ENCODE measurements at places on chromosomes 2 and 18.

DNA sequence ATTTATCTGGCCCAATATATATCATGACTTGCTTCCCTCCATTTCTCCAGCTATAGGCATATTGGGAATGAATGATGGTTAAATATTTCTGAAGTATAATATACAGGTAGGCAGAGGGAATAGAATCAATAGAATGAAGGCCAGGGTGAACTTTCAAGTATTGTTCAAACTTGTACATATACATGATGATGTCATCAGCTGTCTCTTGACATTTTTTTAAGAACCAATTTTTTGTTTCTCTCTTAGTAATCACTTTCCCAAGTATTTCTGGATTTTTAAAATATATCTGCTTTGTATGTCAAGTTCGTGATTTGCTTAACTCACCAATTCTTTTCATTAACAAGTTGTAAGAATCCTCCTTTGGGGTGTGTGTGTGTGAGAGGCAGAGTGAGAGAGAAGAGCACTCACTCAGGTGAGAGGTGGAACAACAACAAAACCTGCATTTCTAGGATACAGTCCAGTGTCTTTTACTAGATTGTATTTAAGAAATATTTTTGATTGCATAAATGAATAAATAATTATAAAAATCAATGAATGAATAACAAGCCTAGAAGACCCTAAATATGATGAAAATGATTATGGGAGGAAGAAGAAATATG, 1239.1 kb downstream of the LRP1B start:
- no peak for DNase-seq

DNA sequence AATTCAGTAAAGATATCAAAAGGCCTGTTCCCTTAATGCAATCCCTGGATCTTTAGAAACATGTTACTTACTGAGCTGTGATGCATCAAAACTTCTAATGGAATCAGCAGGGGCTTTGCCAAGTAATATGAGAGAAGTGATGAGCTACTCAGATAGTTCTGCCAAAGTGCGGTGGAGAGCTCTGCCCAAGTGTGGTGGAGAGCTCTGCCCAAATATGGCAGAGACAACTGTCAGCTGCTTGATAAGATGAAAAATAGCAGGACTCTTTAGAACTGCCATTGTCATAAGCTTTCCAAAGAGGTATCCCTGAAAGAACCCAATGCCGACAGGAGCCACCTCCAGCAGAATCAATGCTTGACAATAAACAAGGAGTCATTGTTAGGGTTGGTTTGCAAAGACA, 167.9 kb upstream of the SLC39A10 start:
- DNase-seq: peak; percentile 31

GRCh38 chr2:239291475-239292350, 109.1 kb downstream of the HDAC4 start:
- no peak for DNase-seq

- peak; percentile 40 for DNase-seq
Observed at GRCh38 chr2:233938676-233939370, 21.6 kb downstream of the TRPM8 start.

GRCh38 chr2:127196998-127197397, 23.1 kb downstream of the CYP27C1 start:
- no peak for DNase-seq

GRCh38 chr18:49610022-49610445, 48.2 kb downstream of the LIPG start:
- DNase-seq: no peak

DNA sequence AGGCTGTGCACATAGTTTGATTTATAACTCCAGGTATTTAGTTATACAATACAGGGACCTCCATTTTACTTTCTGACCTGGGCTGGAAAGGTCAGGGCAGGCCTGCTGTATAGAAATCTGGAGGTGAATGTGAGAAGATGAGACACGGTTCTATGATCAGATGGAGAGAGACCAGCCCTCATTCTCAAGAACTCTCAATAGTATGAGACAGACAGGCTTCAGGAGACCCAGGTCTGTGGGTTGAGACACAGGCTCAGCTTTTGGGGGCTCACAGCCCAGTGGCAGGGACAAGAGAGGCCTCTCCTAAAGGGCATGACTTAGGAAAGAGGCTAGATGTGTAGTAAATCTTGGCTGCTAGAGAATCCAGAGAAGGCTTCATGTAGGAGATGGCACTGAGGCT, 719 bp upstream of the ATP6V1B1 start:
- DNase-seq: no peak

- DNase-seq: peak; percentile 12
Observed at GRCh38 chr2:132909427-132909826, 239.4 kb upstream of the LYPD1 start.

- DNase-seq: peak; percentile 76
Observed at GRCh38 chr2:217331523-217332416, 471.9 kb upstream of the TNP1 start.

DNA sequence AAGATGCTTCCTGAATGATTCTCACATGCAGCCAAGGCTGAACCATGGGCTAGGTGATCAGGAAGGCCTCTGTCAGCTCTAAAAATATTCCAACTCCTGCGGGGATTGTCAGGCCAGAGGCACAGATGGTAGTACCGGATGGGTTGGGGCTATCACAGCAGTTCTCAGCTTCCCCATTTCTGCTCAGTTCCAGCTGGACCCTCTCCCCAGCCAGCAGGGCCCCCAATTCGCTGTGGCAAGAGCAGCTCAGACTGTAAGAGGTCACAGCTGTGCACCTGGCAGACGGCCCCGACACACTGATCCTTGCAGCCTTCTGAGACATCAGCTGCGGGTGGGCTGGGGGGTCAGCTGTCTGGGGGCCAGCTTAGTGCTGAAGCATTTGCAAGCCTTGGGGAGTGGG, 43.6 kb upstream of the TCF7L1 start:
- DNase-seq: no peak

GRCh38 chr2:177332026-177332991, 60.3 kb upstream of the AGPS start:
- peak; percentile 75 for DNase-seq

GRCh38 chr2:98039085-98039756, 43.5 kb upstream of the TMEM131 start:
- no peak for DNase-seq

DNA sequence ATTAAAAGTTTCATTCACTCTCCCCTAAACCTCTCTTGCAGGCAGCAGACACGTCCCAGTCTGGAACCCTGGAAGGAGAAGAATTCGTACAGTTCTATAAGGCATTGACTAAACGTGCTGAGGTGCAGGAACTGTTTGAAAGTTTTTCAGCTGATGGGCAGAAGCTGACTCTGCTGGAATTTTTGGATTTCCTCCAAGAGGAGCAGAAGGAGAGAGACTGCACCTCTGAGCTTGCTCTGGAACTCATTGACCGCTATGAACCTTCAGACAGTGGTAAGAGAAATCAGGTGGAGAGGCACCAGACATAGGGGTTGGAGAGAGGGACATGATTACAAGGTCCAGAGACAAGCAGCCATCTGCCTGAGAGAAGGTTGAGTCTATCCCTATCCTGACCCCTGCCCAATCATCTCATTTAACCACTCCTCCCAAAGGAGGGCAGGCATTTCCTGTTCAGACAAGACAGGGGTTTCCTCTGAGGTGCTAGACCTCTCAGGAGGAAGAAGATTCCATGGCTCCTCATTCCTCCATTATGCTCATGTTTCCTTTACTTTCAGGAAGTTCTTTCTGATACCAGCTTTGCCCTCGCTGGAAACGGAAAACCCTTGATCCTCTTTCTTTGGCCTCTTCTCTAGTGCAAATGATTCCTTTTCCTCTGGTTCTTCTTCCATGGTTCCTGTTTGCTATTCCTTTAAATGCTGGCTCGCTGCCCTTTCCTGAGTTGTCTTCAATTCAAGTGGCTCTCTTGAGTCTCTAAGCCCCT, 15.1 kb downstream of the PLCD4 start:
- DNase-seq: no peak

GRCh38 chr18:57748770-57749603, 54.1 kb downstream of the ATP8B1 start:
- DNase-seq: peak; percentile 24

DNA sequence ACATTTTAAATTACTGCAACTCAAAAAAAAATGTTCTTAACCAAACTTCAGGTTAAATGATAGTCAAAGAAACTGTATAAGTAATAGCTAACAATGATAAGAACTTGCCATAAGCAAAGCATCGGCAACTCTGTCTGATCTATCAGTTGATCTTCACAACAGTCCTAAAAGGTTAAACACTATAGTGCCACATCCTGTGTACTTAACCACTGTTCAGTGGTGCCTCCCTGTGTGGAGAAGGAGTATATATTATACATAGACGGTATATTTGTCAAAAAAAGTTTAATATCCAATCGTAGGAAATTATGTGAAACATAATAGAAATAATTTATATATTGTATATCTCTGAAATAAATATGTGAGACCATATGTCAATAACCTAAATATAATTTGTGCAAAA, 13.0 kb downstream of the DTNA start:
- no peak for DNase-seq

- no peak for DNase-seq
Observed at GRCh38 chr2:48512571-48512970, 17.4 kb upstream of the STON1 start.

DNA sequence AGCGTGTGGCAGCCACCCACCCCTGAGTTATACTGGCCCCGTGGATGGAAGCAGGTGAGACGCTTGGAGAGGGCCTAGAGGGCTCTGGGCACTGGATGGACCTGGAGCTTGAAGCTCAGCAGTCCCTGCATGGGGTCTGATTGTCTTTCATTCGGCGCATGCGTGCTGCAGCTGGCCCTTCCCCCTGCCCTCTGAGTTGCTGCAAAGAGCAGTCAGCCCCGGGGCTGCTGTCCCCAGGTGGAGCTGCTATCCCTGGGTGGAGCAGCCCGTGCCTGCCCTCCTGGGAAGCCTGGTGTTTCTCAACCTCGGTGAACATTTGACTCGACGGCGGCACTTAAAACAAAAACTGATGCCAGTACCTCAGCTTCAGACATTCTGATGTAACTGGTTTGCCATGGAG, 29.6 kb downstream of the IGFBP5 start:
- no peak for DNase-seq

- DNase-seq: no peak
Observed at GRCh38 chr2:169077674-169078240, 8.4 kb downstream of the DHRS9 start.

DNA sequence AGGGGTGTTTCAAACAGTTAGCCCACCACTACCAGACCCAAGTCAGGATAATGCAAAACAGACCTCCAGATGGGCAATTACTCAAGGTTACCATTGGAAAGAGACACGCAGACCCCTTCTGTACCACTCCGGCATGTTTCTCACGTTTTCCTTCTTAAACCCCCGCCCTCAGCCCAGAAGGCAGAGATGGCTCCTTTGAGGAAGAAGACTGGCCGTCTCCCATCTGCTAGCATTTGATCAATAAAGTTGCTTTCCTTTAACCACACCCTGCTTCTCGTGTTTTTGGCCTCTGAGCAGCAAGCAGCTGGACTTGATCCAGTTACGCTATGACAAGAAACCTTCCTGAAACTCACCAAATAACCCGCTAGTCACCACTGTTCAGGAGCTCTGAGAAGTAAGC, 1012.4 kb upstream of the GYPC start:
- DNase-seq: no peak

Data from GM03348 (cell line).